ENCODE measurements at places on chromosomes 4 and X.

GRCh38 chr4:83267121-83267829 is 17.3 kb downstream of the COQ2 start:
- peak; percentile 62 for DNase-seq

DNA sequence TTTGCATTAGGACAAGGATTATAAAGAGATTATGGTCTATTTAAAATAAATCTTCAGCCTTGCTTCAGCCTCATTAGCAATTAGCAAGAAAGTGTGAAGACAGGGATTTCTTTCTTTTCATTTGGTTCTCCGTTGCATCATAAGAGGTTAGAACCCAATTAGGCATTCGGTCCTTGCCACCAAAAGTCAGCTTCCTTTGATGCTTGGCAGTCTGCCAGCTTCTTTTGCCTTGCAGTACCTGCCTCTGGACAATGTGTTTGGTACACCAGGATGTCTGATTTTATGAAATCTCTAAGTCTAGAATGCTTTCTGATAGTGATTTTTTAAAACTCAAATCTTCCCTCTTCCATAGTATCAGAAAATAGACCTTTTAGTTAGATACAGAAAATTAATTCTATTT is 12.4 kb downstream of the SMIM20 start:
- no peak for DNase-seq

- DNase-seq: no peak
These were observed 23.3 kb upstream of the CHRNA9 start for GRCh38 chr4:40311811-40312346.

DNA sequence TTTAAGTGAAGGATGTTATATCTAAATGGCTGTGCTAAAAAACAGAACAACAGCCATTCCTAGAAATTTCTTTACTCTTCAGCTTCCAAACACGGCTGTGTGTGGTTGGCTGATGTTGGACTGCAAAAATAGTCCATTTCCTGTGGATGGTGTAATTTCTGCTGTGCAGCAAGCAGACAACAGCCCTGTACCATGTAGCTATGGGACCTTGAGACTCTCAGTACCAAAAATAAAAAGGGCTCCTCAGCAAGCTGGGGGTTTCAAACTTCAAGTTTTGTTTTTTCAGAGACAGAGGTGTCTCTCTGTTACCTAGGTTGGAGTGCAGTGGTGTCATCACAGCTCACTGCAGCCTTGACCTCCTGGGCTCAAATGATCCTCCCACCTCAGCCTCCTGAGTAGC is 18.1 kb downstream of the CD40LG start:
- no peak for DNase-seq

DNA sequence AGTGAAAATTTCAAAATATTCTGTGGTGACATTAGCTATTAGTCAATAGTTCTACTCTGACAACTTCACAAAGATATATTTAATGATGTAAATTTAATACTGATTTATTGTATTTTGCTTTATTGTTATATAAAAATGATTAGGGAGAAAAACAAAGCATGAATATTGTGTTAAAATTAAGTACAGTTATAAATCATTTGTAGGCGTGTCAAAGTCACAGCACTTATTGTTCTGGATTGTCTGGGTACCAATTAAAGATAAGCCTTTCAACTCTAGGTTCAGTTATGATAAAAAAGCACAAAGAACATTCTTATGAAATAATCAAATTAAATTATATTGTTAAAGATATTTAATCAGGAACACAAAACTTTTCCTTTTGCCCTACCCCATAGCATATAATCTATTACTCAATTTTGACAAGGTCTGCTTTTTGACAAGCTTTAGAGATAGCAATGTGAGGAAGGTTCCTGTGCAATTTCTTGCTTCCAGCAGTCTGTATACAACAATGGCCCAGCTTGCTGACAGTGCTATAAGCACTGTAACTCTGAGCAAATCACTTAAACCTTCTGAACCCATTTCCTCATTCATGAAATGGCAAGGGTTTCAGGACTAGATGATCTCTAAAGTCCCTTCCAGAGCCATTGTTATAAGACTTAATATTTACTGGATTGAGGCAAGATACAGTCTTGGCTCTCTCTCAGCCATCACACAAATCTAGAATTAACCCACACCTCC is 910.3 kb upstream of the LCORL start:
- no peak for DNase-seq

- no peak for DNase-seq
These were observed 287.6 kb downstream of the ARHGAP24 start for GRCh38 chr4:85762529-85762871.

DNA sequence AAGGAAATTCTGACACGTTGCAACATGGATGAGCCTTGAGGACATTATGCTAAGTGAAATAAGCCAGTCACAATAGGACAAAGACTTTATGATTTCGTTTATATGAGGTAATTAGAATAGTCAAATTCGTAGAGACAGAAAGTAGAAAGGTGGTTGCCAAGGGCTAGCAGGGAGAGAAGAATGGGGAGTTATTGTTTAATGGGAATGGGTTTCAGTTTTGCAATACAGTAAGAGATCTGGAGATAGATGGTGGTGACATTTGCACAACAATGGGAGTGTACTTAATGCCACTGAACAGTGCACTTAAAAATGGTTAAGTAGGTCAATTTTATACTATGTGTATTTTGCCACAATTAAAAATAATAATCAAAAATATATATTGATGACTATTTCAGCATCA is 43.4 kb upstream of the TMEM154 start:
- no peak for DNase-seq

DNA sequence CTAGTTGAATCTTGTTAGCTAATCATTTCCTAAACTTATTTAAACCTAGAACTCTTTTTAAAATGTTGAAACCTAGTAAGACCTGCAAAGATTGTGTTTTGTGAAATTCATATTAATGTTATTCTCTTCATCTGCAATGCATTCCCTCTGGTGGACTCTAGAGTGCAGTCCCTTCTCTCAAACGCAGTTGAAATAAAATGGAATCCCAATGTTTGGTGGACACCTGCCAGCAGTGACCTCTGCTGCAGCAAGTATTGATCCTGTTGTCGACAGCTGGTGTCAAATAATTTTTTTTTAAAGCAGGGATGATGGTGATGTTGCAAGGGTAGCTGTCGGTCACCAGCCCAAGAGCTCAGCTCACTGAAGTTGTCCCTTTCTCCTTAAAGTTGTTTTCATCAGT is 492.0 kb downstream of the ZIC3 start:
- no peak for DNase-seq

DNA sequence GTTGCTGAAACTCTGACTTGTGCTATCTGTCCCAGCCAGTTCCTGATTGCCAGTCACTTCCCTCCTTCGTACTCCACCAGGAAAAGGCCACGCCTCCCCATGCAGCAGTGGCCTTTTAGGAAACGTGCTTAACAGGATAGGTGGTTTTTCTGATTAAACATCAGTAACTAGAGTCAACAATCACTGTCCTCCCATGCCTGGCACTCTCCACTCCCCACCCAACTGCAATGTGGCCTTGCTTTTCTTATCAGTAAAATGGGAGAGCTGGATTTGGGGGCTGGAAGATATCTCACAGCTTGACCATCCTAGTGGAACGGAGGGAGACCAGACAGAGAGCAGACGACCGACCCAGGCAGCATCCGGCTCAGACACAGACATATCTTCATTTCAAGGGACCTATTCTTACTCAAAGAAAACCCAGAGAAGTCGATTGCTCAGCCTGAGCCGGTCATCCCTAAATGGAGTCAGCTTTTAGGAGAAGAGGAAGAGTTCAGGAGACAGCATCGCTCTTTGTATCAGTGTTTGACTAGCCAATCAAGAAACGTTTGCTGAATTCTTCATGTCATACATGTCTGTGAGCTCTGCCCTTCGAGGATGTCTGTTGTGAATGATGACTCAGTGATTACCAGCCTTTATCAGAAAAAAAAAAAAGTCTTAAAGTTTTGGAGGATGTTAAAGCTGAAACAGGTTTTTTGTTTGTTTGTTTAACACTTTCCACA is 12.7 kb upstream of the UBA6 start:
- peak; percentile 64 for DNase-seq

DNA sequence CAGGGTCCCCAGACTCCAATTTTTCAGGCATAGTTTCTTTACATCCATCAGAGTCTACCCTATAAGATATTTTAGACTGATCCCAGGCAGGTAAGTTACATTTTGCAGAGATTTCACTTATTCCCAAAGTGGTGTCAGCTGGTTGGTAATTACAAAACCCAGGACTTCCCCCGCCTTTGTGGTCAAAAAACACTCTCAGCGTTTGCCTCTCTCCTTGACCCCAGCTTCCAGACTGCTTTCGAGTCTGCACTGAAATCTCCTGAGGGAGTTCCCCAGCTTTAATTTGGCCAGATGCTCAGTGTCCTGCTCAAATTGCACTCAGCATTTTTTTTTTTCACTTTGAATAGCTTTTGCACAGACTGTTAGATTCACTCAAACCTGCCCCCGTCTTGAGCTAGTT is 11.2 kb upstream of the AMOT start:
- DNase-seq: no peak

DNA sequence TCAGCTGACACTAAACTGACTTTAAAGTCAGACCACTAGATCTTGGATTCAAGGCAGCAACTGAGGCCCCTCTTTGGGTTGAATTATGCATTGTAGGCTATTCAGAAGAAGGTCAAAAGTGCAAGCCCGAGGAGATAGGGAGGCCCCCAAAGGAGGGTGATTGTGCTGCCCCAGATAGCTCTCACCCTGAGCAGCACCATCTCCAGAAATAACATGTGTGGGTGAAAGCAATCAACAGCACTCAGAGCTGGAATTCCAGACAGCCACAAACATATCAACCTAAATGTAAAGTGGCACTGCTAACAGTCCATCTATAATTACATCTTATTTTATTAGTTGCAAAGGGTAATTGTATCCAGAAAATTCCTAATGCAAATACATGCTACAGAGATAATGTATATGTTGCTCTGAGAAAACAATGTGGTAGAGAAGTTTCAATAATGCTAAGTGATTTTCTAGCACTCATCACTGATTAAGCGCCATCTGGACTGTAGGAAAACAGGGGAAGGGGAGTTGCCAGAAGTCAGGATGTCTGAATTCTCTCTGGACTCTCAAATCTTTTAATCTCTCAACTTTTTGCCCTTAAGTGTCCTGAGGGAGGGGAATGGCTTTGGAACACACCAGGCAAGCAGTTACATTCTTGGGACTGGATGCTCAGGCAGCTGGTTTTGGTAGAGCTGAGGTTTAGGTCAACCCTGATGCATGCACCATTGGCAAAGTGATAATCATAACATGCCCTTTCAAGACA is 61.8 kb upstream of the SFRP2 start:
- no peak for DNase-seq

DNA sequence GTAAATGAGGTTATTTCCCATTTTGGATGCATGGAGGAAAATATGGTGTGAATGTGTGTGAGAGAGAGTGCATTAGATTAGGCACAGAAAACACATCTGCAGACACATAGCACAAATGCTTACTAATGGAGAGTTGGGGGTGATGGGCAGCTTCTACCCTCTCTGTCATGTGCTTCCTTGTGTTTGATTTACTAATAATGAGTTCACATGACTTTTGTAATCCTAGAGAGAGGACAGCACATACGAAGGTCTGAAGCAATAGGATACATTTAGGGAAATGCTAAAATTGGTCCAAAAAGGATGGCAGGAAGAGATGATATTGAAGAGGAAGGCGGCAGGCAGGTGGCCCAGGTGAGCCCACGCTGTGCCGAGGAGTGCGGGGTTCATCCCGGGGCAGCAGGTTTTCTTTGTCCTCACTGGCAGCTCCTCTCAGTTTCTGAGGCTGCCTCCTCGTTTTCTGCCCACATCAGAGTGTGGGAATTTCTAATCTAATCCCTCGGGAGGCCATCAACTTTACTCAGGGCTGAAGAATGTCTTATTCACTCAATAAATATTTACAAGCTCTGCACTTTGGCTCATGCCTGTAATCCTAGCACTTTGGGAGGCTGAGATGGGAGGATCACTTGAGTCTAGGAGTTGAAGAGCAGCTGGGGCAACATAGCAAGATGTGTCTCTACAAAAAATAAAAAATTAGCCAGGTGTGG is 15.9 kb upstream of the MAP9 start:
- peak; percentile 32 for DNase-seq

GRCh38 chr4:139689093-139689722 is 23.6 kb downstream of the MGST2 start:
- DNase-seq: no peak

DNA sequence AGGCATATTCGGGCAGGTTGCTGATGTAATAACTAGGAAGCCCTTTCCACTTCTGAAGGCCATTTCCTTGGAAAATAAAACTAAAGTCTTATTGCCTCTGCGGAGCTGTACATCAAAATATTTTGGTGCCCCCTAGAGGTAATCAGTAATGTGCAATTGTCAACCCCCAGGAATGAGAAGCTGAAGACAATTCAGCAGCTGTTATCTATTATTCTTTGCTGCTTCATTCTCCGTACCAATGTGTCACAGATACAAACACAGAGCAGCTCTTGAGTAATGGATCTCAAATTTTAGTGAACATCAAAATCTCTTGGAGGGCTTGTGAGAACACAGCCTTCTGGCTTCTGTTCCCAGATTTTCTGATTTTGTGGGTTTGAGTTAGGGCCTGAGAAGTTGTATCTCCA is 3.5 kb upstream of the SLIT2 start:
- DNase-seq: no peak

GRCh38 chr4:27692158-27692557 is 831.5 kb downstream of the STIM2 start:
- DNase-seq: peak; percentile 8

- no peak for DNase-seq
These were observed 25.0 kb downstream of the NKX1-1 start for GRCh38 chr4:1381181-1381621.

DNA sequence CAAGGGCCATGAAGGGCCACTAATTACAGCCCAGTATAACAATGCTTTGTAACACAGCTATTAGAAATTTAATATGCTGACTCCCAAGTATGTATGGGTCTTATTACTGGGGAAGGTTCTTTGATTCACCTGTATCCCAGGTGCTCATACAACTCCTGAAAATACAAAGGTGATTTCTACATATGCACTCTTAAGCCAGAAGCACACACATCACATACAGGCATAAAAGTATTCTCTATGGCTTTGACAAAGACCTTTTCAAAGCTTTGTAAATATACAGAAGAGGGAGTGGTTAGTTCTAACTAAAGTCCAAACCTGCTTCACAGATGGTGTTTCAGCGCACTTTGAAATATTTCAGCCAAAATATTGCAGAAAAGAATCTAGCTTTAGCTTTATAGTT is 191.5 kb downstream of the SNCA start:
- no peak for DNase-seq

Measured in RWPE1 (cell line).